Dorsolateral prefrontal cortex (tissue), 122 donors: ENCODE measurements at places on chromosomes 16 and 17.

GRCh38 chr17:80605326-80606066 lies 60.9 kb downstream of the RPTOR start:
- no peak for DNase-seq

DNA sequence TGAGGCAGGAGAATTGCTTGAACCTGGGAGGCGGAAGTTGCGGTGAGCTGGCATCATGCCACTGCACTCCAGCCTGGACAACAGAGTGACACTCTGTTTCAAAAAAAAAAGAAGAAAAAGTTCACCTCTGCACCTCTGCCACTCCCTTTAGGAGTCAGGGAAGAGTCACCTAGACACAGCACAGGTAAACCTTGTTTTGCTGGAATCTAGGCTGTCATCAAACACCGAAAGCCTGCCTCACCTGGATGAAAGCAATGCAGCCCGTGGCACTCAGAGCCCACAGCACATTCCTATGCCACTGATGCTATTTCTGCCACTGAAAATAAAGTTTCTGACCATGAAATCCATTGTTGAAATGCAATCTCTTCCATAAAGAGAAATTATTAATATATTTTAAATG lies 22.2 kb downstream of the CFAP52 start:
- no peak for DNase-seq

DNA sequence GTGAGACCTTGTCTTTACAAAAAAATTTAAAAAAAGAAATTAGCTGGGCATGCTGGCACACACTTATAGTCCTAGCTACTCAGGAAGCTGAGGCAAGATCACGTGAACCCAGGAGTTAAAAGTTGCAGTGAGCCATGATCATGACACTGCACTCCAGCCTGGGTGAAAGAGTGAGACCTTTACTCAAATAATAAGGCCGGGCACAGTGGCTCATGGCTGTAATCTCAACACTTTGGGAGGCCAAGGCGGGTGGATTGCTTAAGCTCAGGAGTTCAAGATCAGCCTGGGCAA lies 11.5 kb upstream of the RIPOR1 start:
- DNase-seq: no peak

- DNase-seq: no peak
Measured at GRCh38 chr17:10105513-10106001, 92.8 kb downstream of the GAS7 start.

DNA sequence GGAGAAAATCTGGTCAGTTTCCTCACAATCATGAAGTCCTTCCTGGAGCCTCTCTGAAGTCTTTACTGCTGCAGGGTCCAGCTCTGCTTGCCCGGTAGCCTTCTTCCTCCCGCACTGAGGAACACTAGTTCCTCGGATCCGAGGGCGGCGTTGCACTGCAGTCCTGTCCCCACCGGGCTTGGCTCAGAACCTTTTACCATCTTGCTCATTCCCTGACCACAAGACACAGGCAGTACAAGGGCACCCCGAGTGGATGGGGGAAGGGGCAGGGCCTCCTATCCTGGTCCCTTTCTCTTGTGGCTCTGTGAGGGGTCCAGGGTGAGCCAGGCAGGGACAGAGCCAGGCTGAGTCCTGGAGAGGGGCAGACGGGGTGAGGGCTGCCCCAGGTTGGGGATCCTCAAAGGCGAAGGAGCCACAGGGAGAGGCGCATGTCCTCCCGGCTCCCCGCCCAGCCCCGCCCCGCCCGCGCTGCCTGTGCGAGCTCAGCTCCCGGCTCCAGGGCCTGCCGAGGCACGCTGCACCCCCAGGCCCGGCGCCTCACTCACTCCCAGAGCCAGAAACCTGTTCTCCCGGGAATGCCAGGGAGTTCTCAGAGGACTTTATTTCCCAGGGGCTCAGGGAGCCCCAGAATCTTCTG lies 1.5 kb downstream of the FOXN1 start:
- DNase-seq: no peak

- DNase-seq: no peak
Measured at GRCh38 chr17:43880420-43880991, 26.8 kb downstream of the MPP2 start.

DNA sequence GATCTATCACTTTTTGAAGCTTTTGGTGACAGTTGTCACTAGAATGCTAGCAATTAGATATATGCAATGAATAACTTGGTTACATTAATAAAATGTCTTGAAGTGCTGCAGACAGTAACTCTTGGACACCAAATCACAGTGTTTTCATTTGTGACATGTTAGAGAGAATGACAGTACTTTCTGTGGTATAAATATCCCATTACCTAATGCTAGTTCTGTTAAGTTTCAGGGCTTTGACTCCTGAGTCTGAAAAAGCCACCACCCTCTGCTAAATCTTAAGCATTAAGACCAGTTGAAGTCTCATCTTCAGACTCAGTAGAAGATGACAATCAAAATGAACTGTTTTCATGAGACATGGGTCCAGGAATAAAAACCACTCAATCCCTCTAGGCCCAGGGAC lies 10.6 kb upstream of the CPHXL2 start:
- DNase-seq: no peak

DNA sequence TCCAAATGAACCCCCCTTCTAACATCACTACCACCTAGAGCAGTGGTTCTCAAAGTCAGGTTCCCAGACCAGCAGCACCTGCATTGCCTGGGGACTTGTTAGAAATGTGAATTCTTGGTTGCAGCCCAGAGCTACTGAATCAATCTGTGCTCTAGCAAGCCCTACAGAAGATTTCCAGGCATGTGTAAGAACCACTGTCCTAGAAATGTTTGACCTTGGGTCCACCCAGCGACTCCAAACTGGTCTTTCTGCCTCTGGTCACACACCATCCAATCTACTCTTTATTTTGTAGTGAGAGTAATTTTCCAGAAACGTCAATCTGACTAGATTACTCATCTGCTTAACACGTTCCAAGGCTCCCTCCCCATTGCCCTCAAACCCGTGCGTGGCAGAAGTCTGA lies 169.9 kb downstream of the HAPSTR1 start:
- no peak for DNase-seq

- peak; percentile 24 for DNase-seq
Measured at GRCh38 chr16:84851192-84852127, 31.7 kb downstream of the CRISPLD2 start.

DNA sequence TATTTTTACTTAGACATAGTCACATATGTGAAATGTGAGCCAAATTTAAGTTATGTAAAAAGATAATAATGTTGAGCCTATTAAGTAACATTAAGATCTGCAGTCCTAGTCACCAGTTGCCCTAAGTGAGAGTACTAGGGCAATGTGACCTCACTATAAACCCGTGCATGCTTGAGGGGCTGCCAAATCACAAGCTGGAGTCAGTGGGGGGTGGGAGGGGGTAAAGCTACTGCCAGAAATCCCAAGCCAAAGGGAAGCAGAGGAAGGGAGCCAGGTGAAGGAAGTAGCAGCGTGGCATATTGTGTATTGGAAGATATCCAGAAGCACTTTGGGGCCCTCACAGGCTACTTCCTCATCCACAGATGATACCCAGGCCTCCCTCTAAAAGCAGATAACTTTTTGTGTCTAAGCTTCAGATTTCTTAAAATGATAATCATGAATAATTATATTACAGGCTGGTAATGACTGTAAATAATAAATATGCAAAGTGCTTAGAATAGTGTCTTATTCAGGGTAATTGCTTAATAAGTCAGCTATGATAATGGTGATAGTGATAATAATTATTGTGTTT lies 134.1 kb downstream of the CA10 start:
- no peak for DNase-seq

DNA sequence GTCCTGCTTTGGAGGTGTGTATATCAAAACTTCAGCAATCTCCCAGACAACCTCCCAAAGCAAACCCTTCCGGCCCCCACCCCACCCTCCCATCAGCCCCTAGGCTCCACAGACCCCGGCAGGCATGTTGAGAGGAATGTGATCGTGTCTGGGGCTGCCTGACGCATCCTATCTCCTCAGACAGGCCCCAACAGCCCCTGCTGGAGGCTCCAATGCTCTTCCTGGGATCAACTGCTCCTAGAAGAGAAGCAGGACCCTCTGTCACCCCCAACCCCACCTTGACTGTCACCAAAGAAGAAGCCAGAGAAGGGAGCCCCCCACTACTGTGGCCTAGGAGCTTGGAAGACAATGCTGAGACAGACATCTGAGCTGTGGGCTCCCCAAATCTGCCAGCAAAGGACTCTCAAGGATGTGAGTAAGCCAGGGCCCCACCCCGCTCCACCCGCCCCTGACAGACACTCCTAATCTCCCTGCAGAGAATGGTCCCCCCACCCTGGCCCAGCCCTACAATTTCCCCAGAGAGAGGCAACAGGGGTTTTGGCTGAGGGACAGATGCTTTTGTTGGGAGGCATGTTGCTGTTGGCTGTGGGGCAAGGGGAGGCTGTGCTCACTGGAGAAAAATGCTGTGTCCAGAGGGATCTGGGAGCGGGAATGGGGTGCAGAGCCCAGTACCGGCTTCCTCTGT lies 1.6 kb upstream of the KRT14 start:
- no peak for DNase-seq

- no peak for DNase-seq
Measured at GRCh38 chr17:16818340-16818739, 128.3 kb downstream of the CCDC144A start.

DNA sequence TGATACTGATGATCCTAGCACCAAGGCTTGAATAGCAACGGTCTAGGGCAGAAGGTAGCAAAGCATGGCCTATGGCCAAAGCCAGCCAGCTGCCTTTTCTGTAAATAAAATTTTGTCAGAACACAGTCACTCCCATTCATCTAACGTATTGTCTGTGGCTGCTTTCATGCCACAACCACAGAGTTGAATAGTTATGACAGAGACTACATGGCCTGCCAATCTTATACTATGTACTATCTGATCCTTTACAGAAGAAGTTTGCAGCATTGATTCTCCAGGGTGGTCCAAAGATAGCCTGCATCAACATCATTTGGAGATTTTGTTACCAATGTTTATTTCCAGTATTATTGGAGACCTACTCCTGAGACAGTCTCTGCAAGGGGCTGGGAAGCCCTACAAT lies 19.9 kb upstream of the MMD start:
- DNase-seq: no peak

- DNase-seq: no peak
Measured at GRCh38 chr16:55534756-55535155, 25.9 kb downstream of the LPCAT2 start.

GRCh38 chr16:75252946-75253911 lies 1.8 kb upstream of the BCAR1 start:
- DNase-seq: no peak

DNA sequence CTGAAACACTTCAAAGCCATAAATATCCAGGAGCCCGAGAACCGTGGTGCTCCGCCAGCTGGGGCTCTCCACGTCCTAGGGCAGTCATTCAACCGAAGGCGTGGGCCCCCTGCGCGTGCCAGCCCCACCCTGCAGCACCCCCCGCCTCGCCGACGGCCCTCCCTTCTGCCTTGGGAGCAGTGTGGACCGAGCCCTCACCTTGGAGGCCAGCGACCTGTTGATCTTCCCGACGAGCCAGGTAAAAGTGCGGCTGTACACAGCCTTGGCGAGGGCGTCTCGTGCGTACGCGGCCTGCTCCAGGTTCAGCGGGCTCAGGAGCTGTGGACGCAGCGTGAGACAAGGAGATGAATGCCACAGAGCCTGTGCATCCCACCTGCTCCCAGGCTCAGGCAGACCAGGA lies 14.1 kb downstream of the MYO1C start:
- no peak for DNase-seq

DNA sequence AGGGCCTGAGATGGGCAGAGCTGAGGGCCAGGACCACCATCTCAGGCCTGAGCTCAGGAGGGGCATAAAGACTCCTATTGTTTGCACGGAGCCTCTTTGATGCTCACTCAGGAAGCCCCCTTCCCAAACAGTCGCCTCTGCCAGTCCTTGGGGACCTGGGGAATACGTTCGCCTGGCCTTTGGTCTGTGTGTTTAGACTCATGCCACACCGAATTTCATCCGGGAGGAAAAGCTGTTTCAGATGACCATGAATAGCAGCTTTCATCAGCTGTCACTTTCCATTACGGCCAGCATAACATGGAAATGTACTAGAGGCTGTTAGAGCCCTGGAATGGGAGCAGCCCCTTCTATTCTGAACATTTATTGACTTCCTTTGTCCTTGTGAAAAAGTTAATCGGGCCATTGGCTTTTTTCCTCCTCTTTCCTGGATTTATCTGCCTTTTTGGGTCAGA lies 139.0 kb downstream of the HS3ST3A1 start:
- no peak for DNase-seq

GRCh38 chr17:3626831-3627768 lies 8.9 kb downstream of the SHPK start:
- DNase-seq: no peak

DNA sequence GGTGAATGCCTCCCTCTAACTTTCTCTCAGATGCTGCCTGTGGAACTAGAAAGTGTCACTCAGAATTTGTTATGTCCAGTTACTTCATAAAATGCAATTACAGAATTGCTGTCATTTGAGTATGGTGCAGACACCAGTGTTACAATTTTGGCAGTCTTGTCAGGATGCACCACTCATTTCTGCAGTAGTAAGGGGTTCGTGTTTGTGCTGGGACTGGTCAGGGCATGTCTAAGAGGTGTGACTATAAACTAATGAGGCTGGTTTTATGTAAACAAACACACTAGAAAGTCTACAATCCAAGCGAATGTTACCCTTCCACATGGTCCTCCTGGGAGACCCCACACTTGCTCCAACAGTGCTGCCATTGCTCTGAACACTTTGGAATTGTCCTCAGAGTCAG lies 206.2 kb downstream of the ANKFN1 start:
- DNase-seq: no peak

GRCh38 chr16:49970797-49971431 lies 54.1 kb upstream of the CNEP1R1 start:
- no peak for DNase-seq

DNA sequence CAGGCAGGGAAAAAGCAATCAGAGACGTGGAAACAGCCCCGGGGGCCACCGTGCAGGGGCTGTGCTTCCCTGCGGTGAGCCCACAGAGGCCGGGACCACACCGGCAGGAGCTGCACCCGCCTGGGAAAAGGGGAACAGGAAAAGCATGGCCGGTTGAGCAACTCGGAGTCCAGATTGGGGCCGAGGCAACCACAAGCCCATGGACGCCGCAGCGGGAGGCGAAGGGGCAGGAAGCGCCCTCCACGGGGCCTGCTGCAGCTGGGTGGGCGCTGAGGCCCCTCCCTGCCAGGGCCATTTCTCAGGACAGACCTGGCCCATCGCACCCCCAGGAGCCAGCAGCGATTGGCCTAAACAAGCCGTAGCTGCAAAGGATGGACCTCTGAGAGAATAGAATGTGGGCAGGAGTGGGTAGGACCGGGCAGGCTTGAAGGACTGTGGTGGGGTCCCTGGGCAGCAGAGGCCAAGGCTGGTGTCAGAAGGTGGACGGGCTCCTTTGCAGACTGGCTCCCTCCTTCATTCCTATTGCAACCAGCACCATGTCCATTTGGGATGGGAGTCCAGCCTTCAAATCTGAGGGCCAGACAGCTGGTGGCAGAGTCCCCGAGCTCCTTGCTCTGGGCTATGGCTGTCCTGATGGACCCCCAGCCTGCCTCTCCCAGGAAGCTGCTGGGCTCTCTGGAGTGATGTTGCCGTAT lies 30.4 kb downstream of the COX4I1 start:
- peak; percentile 39 for DNase-seq

- no peak for DNase-seq
Measured at GRCh38 chr17:77358801-77359200, 218.0 kb downstream of the SEC14L1 start.

GRCh38 chr17:21538615-21539014 lies 153.7 kb upstream of the KCNJ18 start:
- no peak for DNase-seq

GRCh38 chr17:78896091-78896833 lies 6.7 kb downstream of the CEP295NL start:
- DNase-seq: peak; percentile 88

GRCh38 chr17:52465407-52465806 lies 306.9 kb upstream of the CA10 start:
- DNase-seq: no peak
